ENCODE measurements at places on chromosomes 13 and 19.

DNA sequence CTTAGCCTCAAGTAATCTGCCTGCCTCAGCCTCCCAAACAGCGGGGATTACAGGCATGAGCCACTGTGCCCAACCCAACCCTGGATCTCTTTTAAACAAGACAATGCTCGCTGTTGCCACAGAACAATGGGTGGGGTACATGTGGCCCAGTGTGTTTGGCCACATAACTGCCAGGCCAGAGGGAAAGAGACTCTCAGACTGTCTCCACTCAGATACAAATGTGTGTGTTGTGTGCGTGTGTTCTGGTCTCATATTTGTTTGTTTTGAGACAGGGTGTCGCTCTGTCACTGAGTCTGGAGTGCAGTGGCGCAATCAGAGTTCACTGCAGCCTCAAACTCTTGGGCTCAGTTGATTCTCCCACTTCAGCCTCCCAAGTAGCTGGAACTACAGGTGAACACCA, 25.8 kb downstream of the LDLR start:
- DNase-seq, result no peak

DNA sequence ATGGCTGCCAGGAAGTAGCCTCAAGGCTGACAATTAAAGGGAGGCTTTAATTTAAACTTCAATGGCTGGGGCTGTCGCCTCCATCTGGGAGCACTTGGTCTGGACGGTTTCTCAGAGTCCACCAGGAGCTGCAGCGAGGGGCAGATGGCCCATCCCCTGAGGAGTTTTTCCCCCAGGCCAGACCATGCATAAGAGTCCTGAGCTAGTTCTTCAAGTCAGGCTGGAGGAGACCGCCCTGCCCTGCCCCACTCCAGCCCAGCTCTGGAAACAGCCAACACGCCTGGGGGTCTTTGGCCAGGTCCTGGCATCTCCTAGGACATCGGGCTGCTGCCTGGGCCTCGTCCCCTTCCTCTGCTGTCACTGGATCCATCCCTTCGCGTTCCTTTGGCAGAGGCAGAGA, 5.3 kb upstream of the ACTN4 start:
- DNase-seq, result no peak

DNA sequence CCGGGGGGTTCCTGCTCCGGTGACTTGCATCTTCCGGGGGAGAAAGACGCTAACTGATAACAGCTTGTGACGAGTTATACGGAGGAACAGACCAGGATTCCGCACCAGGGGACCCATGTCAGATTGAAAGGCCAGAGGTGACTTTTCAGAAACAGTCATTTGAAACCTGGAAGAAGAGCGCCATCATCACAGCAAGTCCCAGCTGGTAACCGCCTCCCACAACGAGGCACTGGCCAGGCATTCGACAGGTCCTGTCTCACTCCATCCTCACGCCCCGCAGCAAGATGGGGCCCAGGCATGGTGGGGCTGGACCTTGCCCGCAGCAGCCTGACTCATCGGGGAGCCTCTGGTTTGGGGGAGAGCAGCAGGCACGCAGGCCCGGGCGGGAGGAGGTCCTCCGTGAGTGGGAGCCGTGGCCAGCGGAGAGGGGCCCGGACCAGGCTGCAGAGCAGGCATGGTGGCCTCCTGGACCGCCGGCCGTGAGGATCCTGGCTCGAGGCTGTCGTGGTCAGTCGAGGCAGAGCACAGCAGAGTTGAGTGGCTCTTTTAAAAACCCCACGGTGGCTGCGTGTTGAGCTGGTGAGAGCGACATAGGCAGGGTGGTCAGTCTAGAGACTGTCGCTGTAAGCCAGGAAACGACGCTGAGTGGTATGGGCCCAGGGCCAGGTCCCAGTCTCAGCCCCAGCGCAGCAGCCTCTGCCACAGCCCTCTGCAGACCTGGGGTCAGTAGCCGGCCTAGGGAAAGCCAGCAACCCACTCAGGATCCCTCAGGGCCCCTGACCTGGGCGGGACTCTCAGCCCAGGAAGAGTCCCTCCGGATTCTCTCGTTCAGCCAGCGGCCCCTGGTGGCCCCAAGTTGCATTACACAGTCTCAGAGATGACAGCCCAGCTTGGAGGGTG, 94.9 kb upstream of the MCF2L start:
- DNase-seq, result peak; percentile 57

- no peak for DNase-seq
These were observed 38.6 kb downstream of the TNFRSF19 start for GRCh38 chr13:23608701-23609413.

GRCh38 chr13:42970824-42971690, 21.0 kb downstream of the EPSTI1 start:
- no peak for DNase-seq
